ENCODE measurements at places on chromosomes 2 and 18.

DNA sequence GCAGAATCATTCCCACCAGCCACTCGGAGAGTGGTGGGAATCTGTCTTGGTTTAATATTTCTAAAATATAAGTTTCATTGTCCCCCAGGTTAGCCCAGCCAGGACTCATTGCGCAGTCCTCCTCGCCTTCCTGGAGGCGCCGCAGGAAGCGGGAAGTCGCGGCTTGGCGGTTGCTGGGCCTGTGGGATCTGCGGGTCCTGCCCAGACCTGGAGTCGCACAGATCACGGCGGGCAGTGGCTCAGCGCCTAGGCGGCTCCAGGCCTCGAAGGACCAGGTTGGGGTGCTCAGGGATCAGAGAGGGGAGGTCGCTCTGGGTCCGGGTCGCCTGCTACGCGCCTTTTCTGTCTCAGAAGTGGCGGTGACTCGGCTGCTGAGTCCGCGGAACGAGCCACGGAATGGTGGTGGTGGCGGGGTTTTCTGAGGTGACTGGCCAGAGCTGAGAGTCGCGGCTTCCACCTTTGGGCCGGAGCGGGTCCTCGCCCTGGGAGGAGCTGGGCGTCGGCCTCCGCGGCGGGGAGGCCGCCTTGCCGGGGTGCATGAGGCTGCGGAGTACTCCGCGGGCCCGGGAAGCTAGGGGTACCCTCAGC is 2.6 kb downstream of the HOXD3 start:
- DNase-seq, result no peak

- DNase-seq, result no peak
These were observed 19.5 kb upstream of the PUM2 start for GRCh38 chr2:20370191-20370590.

DNA sequence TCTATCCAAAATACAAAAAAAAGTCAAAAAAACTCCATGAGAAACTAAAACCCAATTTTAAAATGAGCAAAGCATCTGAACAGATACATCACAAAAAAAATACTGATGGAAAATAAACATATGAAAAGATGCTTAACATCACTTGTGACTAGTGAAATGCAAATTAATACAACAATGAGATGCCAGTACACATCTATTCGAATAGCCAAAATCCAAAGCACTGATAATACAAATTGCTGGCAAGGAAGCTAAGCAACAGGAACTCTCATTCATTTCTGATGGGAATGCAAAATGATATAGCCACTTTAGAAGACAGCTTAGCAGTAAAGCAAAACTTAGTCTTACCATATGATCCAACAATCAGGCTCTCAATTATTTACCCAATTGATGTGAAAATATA is 190.2 kb upstream of the FN1 start:
- no peak for DNase-seq

- no peak for DNase-seq
These were observed 49.7 kb upstream of the CDC42EP3 start for GRCh38 chr2:37721201-37721560.

DNA sequence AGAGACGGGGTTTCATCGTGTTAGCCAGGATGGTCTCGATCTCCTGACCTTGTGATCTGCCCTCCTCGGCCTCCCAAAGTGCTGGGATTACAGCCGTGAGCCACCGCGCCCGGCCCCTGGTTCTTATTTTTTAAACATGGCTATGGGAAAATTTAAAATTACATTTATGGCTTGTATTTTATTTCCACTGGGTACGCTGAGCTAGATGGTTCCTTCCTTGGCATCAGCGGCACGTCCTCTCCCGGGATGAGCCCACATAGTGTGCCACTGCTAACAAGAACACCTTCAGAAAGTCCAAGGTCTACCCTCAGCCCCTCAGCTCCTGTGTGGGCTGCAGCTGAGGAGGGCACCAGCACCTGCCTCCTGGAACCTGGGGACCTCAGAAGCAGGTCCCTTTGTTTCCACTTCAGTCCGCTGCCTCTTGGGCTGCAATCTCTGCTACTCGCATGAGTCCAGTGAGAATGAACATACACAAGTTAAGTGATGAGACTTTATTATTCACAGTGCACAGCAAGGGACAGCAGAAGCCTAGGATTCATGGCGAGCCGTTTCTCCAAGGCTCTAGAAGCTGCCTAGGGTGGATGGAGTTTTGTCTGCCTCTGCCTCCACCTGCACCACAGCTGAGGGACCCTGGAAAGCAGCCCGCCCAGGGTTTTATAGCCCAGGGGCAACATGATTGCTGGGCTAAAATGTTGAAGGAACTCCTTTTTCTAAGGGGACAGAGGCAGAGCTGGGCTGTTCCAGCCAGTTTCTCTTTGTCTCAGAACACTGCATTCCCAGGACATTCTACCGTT is 107.5 kb upstream of the TEX51 start:
- no peak for DNase-seq

DNA sequence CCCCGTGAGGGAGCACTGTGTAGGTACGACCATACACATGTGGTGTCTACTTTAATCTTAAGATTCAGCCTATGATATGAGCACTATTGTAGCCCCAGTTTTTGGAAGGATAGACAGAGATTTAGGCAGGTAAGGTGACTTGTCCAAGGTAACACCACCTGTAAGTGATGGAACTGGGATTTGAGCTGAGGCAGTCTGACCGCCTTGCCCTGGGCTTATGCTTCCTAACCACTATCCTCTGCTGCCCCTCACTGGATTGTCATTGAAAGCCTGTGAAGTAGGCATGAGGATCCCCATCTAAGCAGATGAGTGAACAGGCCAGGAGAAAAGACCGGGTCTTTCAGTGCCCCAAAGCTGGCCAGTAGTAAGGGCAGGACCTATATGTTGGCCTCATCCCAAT is 343.8 kb downstream of the CYRIA start:
- no peak for DNase-seq

- no peak for DNase-seq
These were observed 35.8 kb downstream of the BCL2L11 start for GRCh38 chr2:111156529-111156928.

DNA sequence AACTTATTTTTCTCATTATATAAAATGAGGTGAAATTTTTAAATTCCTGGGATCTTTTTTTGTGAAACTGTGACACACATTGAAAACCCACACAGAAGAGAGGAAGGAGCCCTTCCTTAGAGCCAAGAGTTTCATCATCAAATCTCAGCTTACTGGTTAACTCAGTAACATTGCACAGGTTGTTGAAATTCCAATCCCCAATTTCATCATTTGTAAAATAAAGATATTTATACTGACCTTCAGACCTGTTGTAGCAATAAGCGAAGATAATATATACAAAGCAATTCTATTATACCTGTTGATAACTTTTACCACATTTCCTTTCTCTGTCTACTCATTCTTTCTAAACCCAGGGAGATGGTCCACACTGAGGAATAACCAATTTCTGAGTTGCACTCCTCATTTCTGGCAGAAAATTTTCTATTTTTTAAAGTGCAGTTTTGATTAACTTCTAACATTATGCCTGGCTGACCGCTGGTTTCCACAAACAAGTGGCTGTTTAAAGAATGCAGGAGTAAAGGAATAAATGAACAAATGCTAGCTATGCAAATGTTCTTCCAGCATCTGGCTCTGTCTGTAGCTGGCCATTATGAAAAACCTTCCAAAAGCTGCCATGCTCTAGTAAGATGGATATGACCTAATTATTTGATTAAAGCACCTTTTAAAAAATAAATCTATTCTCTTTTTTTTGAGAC is 105.7 kb upstream of the LINC00305 start:
- DNase-seq, result no peak

- DNase-seq, result no peak
These were observed 28.3 kb downstream of the MCFD2 start for GRCh38 chr2:46887028-46887885.

- DNase-seq, result no peak
These were observed 2159.1 kb upstream of the CELF4 start for GRCh38 chr18:39724652-39725051.

DNA sequence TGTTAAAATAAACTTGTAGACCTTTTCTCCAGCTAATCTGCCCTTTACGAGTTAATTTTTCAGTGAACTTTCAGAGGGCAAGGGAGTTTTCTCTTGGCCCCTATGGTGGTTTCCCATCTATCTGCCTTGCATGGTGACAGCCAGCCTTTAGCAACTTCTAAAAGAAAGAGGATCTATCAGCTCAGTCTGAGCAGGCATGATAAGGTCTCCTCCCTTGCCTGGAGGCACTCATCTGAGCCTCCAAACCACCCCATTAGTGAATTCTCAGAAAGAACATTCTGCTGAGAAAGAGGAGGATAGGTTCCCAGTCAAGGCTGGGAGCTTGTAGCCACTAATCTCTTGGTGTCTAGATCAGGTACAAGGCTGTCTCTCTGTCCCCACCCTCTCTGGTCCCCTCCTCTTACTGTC is 10.7 kb upstream of the GYPC start:
- DNase-seq, result no peak

GRCh38 chr18:58387716-58388115 is 241.2 kb downstream of the ALPK2 start:
- DNase-seq, result no peak

DNA sequence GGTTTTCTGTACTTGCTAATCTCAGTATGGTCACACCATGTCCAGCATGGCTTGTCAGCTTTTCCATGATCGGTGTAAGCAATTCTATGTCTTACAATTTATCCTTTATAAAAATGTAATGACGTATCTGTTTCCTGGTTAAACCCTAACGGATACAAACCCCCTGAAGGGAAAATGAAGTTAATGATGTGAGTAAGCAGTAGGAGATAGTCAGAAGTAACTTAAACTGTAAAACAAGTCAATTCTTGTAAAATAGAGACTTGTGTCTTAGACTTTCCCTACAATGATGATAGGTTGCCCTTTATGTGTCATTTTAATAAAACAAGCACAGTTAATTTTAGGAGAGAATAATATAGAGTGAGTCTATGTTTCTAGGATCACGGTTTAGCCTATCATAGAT is 1365.9 kb upstream of the SLC39A10 start:
- DNase-seq, result no peak

DNA sequence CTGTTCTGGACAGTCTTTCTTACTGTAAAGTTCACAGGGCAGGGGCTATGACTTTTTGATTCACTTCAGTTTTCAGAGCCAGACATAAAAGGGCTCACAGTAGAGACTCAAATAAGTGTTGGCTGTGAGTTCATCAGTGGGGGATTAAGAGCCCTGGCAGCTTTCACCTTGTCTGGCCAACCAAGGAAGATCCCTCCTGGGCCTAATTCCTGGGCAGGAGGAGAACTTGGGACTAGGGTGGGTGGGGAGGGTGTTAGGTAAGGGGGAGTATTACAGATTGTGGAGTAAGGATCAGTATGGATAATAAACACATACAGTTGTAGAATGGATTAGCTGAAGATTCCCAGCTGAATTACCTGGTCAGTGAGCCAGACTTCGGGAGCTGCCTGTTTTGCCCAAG is 904 bp upstream of the SFXN5 start:
- no peak for DNase-seq

- no peak for DNase-seq
These were observed 164.4 kb downstream of the ETAA1 start for GRCh38 chr2:67561457-67561965.

- no peak for DNase-seq
These were observed 24.4 kb upstream of the GPR39 start for GRCh38 chr2:132392221-132392620.

- no peak for DNase-seq
These were observed 67.2 kb downstream of the EPHA4 start for GRCh38 chr2:221504905-221505304.

- no peak for DNase-seq
These were observed 9.7 kb downstream of the VRK2 start for GRCh38 chr2:58056192-58056916.

GRCh38 chr2:200189964-200190363 is 116.5 kb upstream of the SPATS2L start:
- DNase-seq, result no peak

DNA sequence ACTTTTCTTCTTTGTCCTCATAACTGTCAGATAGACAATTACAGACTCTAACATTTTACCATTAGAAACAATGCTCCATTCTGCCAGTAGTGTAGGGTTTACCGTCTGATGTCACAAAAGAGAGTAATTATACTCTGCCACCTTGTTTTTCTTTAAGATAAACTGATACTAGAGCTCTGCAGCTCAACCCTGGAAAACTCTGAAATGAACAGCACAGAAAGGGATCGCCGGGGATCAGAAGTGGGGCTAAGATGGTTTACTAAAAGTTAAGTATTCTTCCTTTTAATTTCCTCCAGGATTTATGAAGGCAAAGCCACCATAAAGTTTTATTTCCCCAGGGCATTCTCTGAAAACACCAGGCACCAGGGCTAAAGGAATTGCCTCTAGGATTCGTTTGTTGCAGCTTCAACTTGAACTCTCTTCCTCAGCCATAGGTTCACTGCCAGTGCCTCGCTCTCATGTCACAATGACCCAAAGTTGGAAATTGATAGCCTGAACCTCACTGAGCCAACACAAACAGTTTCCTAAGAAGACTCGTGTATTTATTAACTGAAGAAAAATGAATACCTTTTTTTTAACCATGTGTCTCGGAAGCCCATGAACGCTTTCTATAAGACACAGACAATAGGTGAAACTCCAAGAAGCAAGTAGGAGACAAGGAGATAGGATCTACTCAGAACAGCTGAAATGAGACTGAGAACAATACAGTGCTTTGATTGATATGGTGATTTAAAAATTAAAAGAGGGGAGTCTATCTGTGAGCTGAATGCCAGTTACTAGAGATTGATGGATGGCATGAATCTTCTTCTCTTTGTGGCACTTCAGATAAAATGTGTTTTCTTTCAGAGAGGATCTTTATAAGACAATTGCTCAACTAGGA is 121.5 kb upstream of the SPATS2L start:
- no peak for DNase-seq

- no peak for DNase-seq
These were observed 59.1 kb downstream of the INO80C start for GRCh38 chr18:35438480-35439234.

DNA sequence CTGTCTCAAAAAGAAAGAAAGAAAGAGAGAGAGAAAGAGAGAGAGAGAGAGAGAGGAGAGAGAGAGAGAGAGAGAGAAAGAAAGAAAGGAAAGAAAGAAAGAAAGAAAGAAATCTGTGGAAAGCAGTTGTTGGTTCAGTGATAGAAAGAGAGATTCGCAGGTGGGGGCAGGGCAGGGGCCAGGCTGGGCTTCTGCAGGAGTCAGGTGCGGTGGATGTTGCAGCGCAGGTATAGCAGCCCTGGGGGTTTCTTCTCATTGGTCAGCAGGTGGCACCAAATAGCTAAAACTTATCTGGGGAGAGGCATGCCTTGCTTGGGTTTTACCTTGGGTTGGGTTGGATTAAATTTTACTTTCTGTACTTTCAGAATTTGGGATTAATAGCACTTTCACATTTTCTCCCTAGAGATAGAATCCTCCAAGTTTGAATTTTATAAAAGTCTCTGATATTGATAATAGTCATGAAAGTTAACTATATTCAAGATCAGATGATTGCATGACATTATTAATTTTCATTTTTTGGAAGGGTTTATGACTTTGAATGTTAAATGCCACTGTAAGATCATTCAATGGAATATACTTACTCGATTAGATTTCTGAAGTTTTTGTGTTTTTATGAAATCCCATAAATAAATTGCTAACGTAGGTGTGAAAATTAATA is 66.6 kb downstream of the SPTBN1 start:
- peak; percentile 50 for DNase-seq

GRCh38 chr2:232731470-232731869 is 34.3 kb downstream of the GIGYF2 start:
- DNase-seq, result no peak

DNA sequence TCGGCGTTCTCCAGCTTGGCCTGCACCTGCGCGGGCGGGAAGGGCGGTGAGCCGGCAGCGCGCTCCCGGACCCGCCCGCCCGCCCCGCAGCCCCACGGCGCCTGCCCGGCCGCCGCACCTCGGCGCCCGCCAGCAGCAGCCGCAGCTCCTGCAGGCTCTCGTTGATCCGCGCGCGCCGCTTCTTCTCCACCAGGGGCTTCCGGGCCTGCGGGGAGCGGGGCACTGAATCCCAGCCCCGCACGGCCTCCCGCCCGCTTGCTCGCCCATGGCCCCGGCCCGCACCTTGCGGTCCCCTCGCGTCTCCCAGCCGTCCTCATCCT is 335 bp downstream of the HES6 start:
- no peak for DNase-seq
